Keratinocyte (primary cell): ENCODE measurements at places on chromosomes 5 and 9. TPM values are rescaled to one million over a fixed set of nuclear protein-coding genes. Genes with fewer than 3 reads are reported as not detected.
A peak's percentile ranks its signal among the peaks of the same experiment; 100 is the strongest.

GRCh38 chr5:154293219-154293618 is 102.7 kb downstream of the GALNT10 start:
- no peak overlapping the region for H3K4me3 ChIP-seq
- H3K27me3 ChIP-seq, result no peaks in the 10 kb centered on the region
- DNase-seq, result no peak
- no peak overlapping the region for H3K27ac ChIP-seq

GRCh38 chr5:154157483-154158378 is 32.8 kb upstream of the GALNT10 start:
- DNase-seq, result no peak
- H3K36me3 ChIP-seq, result no peaks in the 10 kb centered on the region
- H3K4me3 ChIP-seq, result no peak overlapping the region
- H3K4me1 ChIP-seq, result no peaks in the 10 kb centered on the region
- H3K27me3 ChIP-seq, result no peaks in the 10 kb centered on the region
- H3K27ac ChIP-seq, result no peak overlapping the region

The SMIM33 gene
- polyA plus RNA-seq, result not detected in 3 replicates

DNA sequence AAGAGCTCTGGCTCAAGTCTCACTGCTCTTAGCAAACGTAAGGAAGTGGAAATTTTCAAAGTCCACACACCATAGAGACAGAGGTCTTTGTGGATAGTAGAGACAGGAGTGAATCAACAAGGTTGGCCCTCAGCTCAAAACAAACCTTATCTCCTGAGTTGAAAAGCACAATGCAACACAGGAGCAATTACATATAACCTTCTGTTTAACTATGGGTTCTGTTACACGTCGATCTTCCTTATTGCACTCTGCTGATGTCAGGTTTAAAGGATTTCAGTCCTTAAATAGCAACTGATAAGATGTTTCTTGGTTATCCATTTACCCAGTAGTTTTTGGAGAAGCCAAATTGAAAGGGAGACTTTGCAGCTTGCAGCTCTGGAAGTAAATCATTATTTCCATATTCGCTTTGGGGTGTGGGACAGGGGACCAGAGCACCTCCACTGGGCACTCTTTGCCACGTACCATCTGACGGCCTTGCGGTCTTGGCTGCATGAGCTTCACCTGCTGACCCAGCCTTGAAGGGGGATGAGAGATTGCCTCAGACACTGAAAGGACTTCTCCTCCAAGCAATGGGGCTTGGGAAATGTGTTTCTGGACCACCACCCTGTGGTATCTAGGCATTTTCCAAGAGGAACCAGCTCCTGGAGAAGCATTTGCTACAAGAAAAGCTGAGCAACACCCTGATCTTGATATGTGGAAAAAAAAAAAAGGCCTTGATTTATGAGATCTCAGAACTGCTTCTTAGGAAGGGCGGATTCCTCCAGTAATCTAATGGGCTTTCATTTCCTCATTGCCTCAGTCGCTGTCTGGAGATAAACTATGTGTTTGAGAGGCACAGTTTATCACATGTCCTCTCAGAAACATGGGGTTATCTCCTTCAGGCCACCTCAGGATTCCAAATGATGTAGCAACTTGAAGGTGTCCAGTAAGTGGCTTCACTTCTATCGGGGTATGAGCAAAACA is 56.2 kb upstream of the ZNF622 start:
- H3K27ac ChIP-seq, result no peak overlapping the region
- H3K36me3 ChIP-seq, result no peaks in the 10 kb centered on the region
- no peak overlapping the region for H3K4me3 ChIP-seq
- DNase-seq, result no peak
- H3K27me3 ChIP-seq, result peaks cover 4% of the 10 kb centered on the region

The MPDZ gene
- 6.6 to 9.0 TPM (median 8.6 TPM) in 3 replicates for polyA plus RNA-seq

- peaks cover 62% of the 10 kb centered on the region for H3K4me1 ChIP-seq
- no peaks in the 10 kb centered on the region for H3K36me3 ChIP-seq
- H3K27ac ChIP-seq, result peak overlapping the region; percentile 58
- DNase-seq, result peak; percentile 90
These were observed 21.5 kb downstream of the SHB start for GRCh38 chr9:38047301-38048251.

The TSSK1B gene
- 0.02 to 0.07 TPM (median 0.05 TPM) in 3 replicates for polyA plus RNA-seq

The CDH6 gene
- not detected in 3 replicates for polyA plus RNA-seq

DNA sequence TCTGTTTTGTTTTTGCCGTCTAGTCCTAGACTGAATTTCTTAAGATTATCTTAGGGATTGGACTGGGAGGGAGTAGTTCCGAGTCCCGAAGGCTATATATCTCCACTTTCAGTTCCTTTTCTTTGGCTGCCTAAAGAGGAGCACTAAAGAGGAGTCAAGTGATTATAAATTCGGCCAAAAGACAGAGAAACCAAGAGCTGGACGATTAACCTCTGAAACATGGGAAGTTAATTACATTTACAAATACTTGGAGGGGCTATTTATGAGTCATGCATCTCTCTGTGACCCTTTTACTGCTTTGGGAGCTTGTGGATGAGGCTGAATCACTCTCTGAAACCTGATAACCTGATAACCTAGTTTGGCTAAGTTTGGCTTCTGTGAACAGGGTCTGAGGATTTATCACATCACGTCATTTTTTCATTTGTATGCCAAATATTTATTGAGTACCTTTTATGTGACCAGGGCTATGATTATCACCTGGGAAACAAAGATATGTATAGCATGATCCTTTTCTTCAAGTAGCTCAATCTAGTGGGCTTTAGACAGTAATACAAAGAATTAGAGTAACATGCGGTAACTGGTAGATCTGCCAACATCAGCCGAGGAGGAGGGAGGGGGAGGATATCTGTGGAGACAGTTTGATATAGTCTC is 180.9 kb downstream of the CD180 start:
- peaks cover 76% of the 10 kb centered on the region for H3K4me1 ChIP-seq
- no peaks in the 10 kb centered on the region for H3K36me3 ChIP-seq
- no peak for DNase-seq
- H3K4me3 ChIP-seq, result peak overlapping the region; percentile 62
- H3K27ac ChIP-seq, result peak overlapping the region; percentile 87

DNA sequence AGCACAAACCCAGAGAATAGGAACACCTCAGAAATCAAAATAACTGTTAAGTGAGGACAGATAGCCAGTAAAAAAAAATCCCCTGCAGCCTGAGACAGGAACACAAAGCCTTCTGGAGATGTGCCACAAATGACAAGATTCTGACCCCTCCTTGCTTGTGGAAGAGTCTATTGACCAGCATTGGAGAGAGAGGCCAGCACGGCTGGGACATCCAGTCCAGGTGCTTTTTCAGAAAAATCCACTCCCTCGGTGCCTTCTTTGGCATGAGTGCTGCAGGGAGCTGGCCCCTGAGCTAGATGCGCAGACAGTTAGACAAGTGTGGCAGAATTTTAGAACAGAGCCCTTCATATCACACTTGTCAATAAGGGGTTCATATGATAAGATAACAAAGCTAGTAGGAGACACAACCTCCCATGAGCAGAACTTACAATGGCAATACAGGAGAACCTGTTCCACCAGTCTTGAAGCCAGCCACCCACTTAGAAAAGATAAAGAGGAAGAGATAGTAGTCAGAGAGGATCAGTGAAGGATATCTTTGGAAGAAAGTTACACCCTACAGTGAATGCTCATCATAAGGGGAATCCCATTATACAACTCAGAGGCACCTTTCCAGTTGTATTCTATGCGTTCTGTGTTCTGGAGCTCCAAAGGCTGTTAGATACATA is 298.4 kb downstream of the TLE1 start:
- no peak for DNase-seq
- no peaks in the 10 kb centered on the region for H3K27me3 ChIP-seq
- H3K4me3 ChIP-seq, result no peak overlapping the region
- no peaks in the 10 kb centered on the region for H3K36me3 ChIP-seq
- peak overlapping the region; percentile 42 for H3K27ac ChIP-seq

The ANKRD34B gene
- 0.01 TPM in 1 of 3 replicates, not detected in the others for polyA plus RNA-seq
